ENCODE measurements at places on chromosomes 7 and 10. TPM values are rescaled to one million over a fixed set of nuclear protein-coding genes. Genes with fewer than 3 reads are reported as not detected.

TMEM236 gene
- total RNA-seq, result 0.12 TPM

HILPDA gene
- total RNA-seq, result 21.7 TPM

OGA gene
- total RNA-seq, result 62.9 TPM

NT5C3A gene
- 51.8 TPM for total RNA-seq

GPR22 gene
- not detected for total RNA-seq

C10orf53 gene
- not detected for total RNA-seq

NUTM2D gene
- 1.1 TPM for total RNA-seq

All from A549 treated with CpdA at 1 μM for 4 hours (cell line).